ENCODE measurements at places on chromosomes 2 and 18.

- no peak for DNase-seq
Observed at GRCh38 chr2:138994502-138994901, 214.3 kb upstream of the NXPH2 start.

- DNase-seq, result no peak
Observed at GRCh38 chr18:60560071-60560470, 187.5 kb upstream of the MC4R start.

GRCh38 chr2:162037028-162037795 is 36.8 kb downstream of the DPP4 start:
- no peak for DNase-seq

- no peak for DNase-seq
Observed at GRCh38 chr2:72425996-72426395, 278.3 kb upstream of the CYP26B1 start.

DNA sequence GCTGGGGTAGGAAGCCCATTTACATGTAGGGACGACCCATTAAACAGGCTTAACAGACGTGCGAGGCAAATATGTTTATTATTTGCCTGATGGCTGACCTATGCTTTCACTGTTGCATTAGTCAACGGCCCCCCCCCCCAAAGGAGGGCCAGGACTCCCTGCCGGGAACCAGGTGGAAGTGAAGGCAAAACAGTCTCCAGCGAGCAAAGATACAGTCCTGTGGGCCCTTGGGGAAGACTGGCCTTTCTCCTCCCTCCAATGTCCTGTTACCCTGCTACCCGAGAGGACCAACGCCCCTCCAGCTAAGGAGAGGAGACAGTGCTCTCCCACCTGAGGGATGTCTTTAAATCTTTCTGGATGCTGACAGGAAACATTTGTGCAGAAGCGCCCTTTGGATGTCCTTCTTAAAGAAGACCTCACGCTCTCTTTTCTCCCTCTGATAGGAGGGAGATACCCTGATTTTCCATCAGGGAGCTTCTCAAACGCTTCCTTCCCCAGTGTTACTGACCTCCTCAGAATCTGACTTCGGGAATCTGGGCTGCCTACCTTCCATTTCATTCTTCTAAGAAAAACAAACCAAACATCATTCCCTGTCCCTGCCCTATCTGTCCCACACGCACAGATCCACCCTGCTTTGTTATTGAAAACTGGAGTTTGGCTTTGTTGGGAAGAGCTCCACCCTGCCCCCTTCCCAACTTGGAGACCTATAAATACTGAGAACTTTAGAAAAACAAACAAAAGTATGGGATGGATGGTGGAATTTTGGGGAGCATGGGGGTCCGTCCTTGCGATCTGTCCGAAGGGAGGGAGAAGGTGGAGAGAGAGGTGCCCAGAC is 135.9 kb upstream of the SIX3 start:
- DNase-seq, result no peak

DNA sequence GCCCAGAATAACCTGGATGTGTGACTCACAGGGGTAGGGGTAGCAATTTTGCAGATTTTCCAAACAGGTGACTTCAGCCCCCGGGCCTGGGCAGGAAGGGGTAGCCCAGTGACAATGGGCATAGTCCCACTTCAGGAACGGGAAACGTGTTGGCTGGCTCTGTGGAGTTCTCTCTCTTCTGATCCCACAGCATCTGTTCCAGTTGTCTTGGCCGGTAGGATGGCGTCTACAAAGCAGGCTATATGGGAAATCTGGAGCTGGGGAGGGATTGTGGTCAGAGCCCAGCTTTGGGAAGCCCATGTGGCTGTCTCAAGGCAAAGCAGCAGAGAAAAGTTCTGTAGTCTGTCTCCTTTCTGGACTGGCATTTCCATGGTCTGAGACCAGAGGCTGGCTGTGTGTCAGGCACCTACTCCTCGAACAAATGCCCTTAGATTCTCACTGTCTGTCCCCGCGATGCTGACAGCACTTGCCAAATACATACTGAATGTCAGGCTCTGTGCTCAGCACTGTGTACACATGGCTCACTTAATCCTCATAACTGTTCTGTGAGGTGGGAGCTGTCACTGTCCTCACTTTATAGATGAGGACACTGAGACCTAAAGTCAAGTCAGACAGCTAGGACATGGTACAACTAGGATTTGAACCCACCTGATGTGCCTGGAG is 17.9 kb upstream of the TMEM214 start:
- DNase-seq, result no peak

All from stimulated activated naive CD8-positive, alpha-beta T cell treated with anti-CD3 and anti-CD28 coated beads, Interleukin-15, Interleukin-2, amounts not matched to agents 100 U/mL and 50 U/mL, for 24 hours (primary cell).